ENCODE measurements at places on chromosomes 12 and 14. TPM values are rescaled to one million over a fixed set of nuclear protein-coding genes. Genes with fewer than 3 reads are reported as not detected.
A peak's percentile ranks its signal among the peaks of the same experiment; 100 is the strongest.

GRCh38 chr14:81219759-81220579, 790 bp downstream of the GTF2A1 start:
- peaks cover 17% of the 10 kb centered on the region for H3K4me1 ChIP-seq
- H3K27me3 ChIP-seq = no peaks in the 10 kb centered on the region
- peaks cover 15% of the 10 kb centered on the region for H3K36me3 ChIP-seq
- H3K4me3 ChIP-seq = peak overlapping the region; percentile 92
- H3K27ac ChIP-seq = peak overlapping the region; percentile 94
- DNase-seq = peak; percentile 55

- peak; percentile 59 for DNase-seq
- peaks cover 15% of the 10 kb centered on the region for H3K4me1 ChIP-seq
- H3K36me3 ChIP-seq = no peaks in the 10 kb centered on the region
- no peaks in the 10 kb centered on the region for H3K27me3 ChIP-seq
These were observed 164.8 kb downstream of the ZFP36L1 start for GRCh38 chr14:68627868-68628604.

GRCh38 chr14:77141214-77142004, at the start of gene ZDHHC22:
TSS of gene ZDHHC22 (minus strand) at chr14:77141791. CDS start at chr14:77139738, 2,053 bp downstream.
- no peak within 1 kb of the TSS for H3K4me3 ChIP-seq
- peaks cover 73% of the 10 kb centered on the region for H3K27me3 ChIP-seq
- DNase-seq = no peak

GRCh38 chr12:25719505-25719904, 166.4 kb upstream of the LMNTD1 start:
- no peaks in the 10 kb centered on the region for H3K4me1 ChIP-seq
- no peaks in the 10 kb centered on the region for H3K27me3 ChIP-seq
- no peak overlapping the region for H3K4me3 ChIP-seq
- no peak for DNase-seq
- no peaks in the 10 kb centered on the region for H3K36me3 ChIP-seq

GRCh38 chr12:74891083-74891668, 318.5 kb downstream of the KCNC2 start:
- DNase-seq = no peak
- H3K36me3 ChIP-seq = no peaks in the 10 kb centered on the region
- no peaks in the 10 kb centered on the region for H3K4me1 ChIP-seq
- no peak overlapping the region for H3K27ac ChIP-seq
- H3K4me3 ChIP-seq = no peak overlapping the region
- no peaks in the 10 kb centered on the region for H3K27me3 ChIP-seq

GRCh38 chr12:18259906-18260682, 1.2 kb upstream of the PIK3C2G start:
- no peaks in the 10 kb centered on the region for H3K27me3 ChIP-seq
- H3K4me3 ChIP-seq = no peak overlapping the region
- no peak for DNase-seq
- no peaks in the 10 kb centered on the region for H3K4me1 ChIP-seq
- H3K36me3 ChIP-seq = no peaks in the 10 kb centered on the region
- no peak overlapping the region for H3K27ac ChIP-seq

- no peak overlapping the region for H3K27ac ChIP-seq
- H3K36me3 ChIP-seq = no peaks in the 10 kb centered on the region
- no peaks in the 10 kb centered on the region for H3K4me1 ChIP-seq
These were observed 42.5 kb upstream of the DIO3 start for GRCh38 chr14:101518611-101519473.

DNA sequence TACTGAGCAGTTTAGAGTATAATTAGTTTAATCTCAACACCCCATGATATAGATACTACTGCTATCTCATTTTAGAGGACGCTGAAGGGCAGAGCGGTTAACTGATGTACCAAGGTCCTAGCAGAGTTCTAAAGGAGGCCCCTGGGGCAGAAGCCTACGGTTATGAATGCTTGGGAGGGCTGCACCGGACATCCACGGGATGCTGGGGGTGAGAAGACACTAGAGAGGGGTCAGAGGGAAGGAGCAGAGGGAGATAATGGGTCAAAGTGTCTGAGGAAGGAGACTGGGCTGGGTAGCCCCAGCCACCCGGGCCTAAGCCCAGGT, 1.6 kb upstream of the ACTR6 start:
- peak overlapping the region; percentile 73 for H3K4me3 ChIP-seq

- DNase-seq = no peak
- H3K36me3 ChIP-seq = no peaks in the 10 kb centered on the region
- H3K27ac ChIP-seq = no peak overlapping the region
These were observed 6.6 kb upstream of the PA2G4 start for GRCh38 chr12:56097738-56098137.

DNA sequence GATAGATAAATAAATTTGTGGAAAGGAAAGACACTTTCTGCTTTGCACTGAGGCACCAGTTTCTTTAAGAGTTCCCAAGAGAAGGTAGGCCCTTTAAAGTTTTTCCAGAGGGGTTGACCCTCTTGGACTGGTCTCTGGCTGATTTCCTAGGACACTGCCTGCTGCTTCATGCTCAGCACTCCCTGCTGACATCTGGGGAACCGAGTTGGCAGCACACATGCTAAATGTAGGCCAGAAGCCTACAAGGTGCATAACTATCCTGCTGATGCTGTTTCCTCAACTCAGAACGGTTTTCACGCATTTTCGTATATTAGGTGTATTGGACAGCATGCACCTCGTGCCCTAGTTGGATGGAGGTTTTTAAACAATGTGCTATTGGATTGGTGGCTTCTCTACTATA, 887.2 kb upstream of the SEL1L start:
- H3K27ac ChIP-seq = no peak overlapping the region
- no peaks in the 10 kb centered on the region for H3K27me3 ChIP-seq
- H3K4me3 ChIP-seq = no peak overlapping the region
- no peak for DNase-seq
- H3K36me3 ChIP-seq = no peaks in the 10 kb centered on the region
- no peaks in the 10 kb centered on the region for H3K4me1 ChIP-seq

DNA sequence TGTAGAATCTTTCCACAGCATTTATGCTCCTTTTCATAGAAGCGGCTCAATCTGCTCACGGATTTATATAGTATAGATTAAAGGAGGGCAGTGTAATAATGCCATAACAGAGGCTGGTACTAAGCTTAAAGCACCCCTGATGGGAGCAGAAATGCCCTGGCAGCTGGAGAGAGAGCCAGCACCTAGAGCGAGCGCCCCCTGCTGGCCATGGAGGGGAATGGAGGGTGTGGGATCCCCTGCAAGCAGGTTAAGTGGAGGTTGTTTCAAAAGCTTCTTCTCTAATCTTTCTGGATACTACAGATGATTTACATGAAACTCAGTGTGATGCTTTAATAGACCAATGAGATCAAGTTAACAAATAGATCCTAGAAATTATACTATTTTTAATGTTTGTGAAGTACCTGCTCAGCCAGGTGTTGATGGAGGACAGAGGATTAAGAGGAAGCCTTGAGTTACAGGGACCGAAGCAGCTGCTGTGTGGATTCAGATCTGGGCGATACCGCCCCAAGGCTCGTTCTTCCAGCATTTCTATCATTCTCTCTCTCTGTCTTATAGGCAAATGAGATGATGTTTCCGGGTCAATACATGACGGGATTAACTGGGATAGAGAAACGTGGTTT, 1519.3 kb upstream of the TMEM132C start:
- no peak overlapping the region for H3K27ac ChIP-seq
- H3K4me1 ChIP-seq = peaks cover 2% of the 10 kb centered on the region
- no peaks in the 10 kb centered on the region for H3K27me3 ChIP-seq
- H3K36me3 ChIP-seq = no peaks in the 10 kb centered on the region

DNA sequence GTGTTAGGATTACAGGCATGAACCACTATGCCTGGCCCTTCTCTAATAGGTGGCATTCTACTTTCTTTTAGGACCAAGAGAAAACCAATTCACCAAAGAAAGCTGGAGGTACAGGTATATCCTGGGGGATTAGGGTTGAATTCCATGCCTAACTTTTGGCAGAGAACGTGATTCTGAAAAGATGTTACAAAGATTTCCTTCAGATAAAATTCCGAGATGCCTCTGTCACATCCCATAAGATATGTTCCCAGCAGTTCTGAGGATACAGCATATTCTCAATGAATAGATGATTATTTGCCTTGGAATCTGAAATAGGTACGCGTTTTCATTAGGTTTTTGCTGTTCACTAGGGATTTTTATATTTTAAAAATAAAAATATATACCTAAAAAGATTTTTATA, 111.9 kb upstream of the KRAS start:
- H3K4me3 ChIP-seq = no peak overlapping the region
- H3K36me3 ChIP-seq = no peaks in the 10 kb centered on the region
- no peak overlapping the region for H3K27ac ChIP-seq

- DNase-seq = no peak
- peaks cover 2% of the 10 kb centered on the region for H3K4me1 ChIP-seq
- H3K36me3 ChIP-seq = no peaks in the 10 kb centered on the region
- no peak within 1 kb of the TSS for H3K4me3 ChIP-seq
- H3K27me3 ChIP-seq = peaks cover 18% of the 10 kb centered on the region
These were observed at the start of gene CNTN1 for GRCh38 chr12:40691913-40692764. TSS of gene CNTN1 (plus strand) at chr12:40692439.

DNA sequence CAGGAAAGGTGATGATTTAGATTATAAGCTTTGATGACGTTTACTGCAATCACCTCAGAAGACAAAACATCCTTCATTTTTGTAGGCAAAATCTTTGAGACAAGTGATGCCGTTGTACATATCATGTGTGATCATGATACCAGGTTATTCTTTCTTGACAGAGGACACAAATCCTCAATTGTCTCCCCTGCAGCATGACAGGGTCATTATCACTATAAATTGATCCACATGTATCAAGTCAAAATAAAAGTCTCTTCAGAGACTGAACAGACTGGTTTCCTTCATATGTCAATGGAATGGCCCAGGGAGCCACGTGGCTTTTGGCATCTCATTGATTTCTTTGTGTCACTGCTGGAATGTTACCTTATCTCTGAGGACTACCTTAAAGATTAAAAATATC, 995.7 kb downstream of the FLRT2 start:
- H3K27me3 ChIP-seq = no peaks in the 10 kb centered on the region
- no peaks in the 10 kb centered on the region for H3K36me3 ChIP-seq
- DNase-seq = no peak

DNA sequence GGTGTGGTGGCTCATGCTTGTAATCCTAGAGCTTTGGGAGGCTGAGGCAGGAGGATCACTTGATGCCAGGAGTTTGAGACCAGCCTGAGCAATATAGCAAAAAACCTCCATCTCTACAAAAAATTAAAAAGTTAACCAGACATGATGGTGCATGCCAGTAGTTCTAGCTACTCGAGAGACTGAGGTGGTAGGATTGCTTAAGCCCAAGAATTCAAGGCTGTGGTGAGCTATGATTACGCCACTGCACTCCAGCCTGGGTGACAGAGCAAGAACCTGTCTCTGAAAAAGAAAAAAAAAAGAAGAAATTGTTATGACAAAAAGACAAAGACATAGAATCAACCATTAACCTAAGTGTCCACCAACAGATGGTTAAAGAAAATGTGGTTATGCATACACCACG, 2.1 kb upstream of the ATP23 start:
- H3K27me3 ChIP-seq = no peaks in the 10 kb centered on the region
- no peak overlapping the region for H3K4me3 ChIP-seq
- H3K36me3 ChIP-seq = no peaks in the 10 kb centered on the region
- H3K27ac ChIP-seq = no peak overlapping the region

- no peaks in the 10 kb centered on the region for H3K27me3 ChIP-seq
- peak overlapping the region; percentile 40 for H3K27ac ChIP-seq
- peak overlapping the region; percentile 99 for H3K4me3 ChIP-seq
- H3K4me1 ChIP-seq = peaks cover 27% of the 10 kb centered on the region
- H3K36me3 ChIP-seq = no peaks in the 10 kb centered on the region
- no peak for DNase-seq
These were observed 977 bp upstream of the TMEM120B start for GRCh38 chr12:121711361-121712189.

DNA sequence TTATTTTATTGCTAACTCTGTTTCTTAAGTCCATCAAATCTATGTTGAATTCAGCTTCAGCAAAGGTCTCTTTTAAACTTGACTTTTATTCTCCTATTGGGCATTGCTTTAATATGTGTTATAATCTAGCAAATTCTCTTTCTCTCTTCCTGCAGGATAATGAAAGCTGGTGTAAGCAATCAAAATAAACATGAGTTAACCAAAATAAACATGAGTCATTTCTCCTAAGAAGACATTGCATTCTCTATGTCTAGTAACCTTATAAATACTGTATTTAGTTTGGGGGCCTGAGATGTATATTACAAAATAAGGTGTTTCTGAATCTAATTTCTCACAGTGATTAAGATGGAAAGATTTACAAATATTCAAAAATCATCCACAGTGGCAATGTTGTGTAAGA, 739.1 kb upstream of the ATXN7L3B start:
- H3K36me3 ChIP-seq = no peaks in the 10 kb centered on the region
- no peaks in the 10 kb centered on the region for H3K27me3 ChIP-seq
- no peak overlapping the region for H3K27ac ChIP-seq
- no peak for DNase-seq

- H3K4me3 ChIP-seq = no peak overlapping the region
- H3K36me3 ChIP-seq = no peaks in the 10 kb centered on the region
- H3K27ac ChIP-seq = no peak overlapping the region
- no peaks in the 10 kb centered on the region for H3K27me3 ChIP-seq
- no peak for DNase-seq
- no peaks in the 10 kb centered on the region for H3K4me1 ChIP-seq
These were observed 43.6 kb downstream of the HCAR2 start for GRCh38 chr12:122659579-122659978.

GRCh38 chr14:25396128-25396527, 346.2 kb upstream of the STXBP6 start:
- no peaks in the 10 kb centered on the region for H3K27me3 ChIP-seq
- H3K27ac ChIP-seq = no peak overlapping the region
- no peak overlapping the region for H3K4me3 ChIP-seq
- no peaks in the 10 kb centered on the region for H3K36me3 ChIP-seq
- H3K4me1 ChIP-seq = no peaks in the 10 kb centered on the region

GRCh38 chr14:79661752-79662151, 549.6 kb downstream of the DIO2 start:
- H3K27me3 ChIP-seq = no peaks in the 10 kb centered on the region
- DNase-seq = no peak
- no peak overlapping the region for H3K4me3 ChIP-seq
- no peak overlapping the region for H3K27ac ChIP-seq

GRCh38 chr12:116332705-116333380, 55.4 kb upstream of the MED13L start:
- no peak overlapping the region for H3K4me3 ChIP-seq
- no peaks in the 10 kb centered on the region for H3K36me3 ChIP-seq
- no peaks in the 10 kb centered on the region for H3K27me3 ChIP-seq
- H3K27ac ChIP-seq = no peak overlapping the region
- peaks cover 4% of the 10 kb centered on the region for H3K4me1 ChIP-seq

- H3K36me3 ChIP-seq = no peaks in the 10 kb centered on the region
- H3K27ac ChIP-seq = no peak overlapping the region
- no peak for DNase-seq
- peaks cover 19% of the 10 kb centered on the region for H3K27me3 ChIP-seq
These were observed 74.7 kb downstream of the DIO3 start for GRCh38 chr14:101635749-101636560.

LRCOL1 gene
- total RNA-seq = not detected

GPR68 gene
- total RNA-seq = 2.8 TPM

TAS2R8 gene
- total RNA-seq = not detected

HOXC6 gene
- not detected for total RNA-seq

SLC38A4 gene
- not detected for total RNA-seq

ESRRB gene
- 0.17 TPM for total RNA-seq

STYK1 gene
- total RNA-seq = not detected

KLRG1 gene
- total RNA-seq = 10.5 TPM

PPP1R3E gene
- 51.0 TPM for total RNA-seq

FAM186B gene
- 0.64 TPM for total RNA-seq

ADGRD1 gene
- 0.22 TPM for total RNA-seq

SMIM41 gene
- not detected for total RNA-seq

RD3L gene
- total RNA-seq = not detected

KRT5 gene
- 0.60 TPM for total RNA-seq

COCH gene
- not detected for total RNA-seq

SERPINA1 gene
- total RNA-seq = 4.7 TPM
